Tibial nerve (tissue), 4 donors: ENCODE measurements at places on chromosomes 16 and 17. TPM values are rescaled to one million over a fixed set of nuclear protein-coding genes. Genes with fewer than 3 reads are reported as not detected.

DNA sequence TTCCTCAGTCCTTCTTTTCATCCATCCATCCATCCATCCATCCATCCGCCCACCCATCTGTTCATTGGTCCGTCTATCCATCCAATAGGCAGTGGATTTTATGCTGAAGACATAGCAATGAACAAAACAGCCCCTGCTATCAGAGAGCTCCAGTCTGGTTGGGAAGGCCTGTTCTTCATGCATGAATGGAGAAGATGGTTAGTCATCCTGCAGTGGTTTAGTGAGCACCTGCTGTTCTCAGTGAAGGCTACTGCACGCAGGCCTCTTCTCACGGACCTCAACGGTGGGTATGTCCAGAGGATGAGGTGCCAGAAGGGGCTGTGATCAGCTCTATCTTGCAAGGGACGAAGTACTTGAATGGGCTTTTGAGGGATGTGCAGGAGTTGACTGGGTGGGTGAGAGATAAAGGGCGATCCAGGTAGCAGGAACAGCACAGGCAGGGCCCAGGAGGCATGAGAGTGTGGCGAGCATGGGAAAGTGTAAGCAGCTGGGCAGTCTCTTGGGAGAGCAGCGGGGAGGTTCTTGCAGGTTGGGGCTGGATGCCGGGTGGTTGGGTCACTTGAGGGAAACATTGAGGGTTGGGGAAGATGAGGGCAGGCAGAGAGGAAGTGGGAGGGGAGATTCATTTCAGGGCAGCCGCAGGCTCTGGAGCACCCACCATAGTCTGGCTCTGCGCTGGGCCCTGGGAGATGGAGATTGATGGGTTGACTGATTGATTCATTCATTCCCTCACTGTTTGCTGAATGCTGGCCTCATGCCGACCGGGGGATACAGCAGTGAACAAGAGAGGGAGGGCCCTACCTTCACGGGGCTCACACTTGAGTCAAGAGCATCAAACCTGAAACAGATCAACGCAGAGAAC lies 115.0 kb upstream of the CIBAR2 start:
- DNase-seq, result no peak

DNA sequence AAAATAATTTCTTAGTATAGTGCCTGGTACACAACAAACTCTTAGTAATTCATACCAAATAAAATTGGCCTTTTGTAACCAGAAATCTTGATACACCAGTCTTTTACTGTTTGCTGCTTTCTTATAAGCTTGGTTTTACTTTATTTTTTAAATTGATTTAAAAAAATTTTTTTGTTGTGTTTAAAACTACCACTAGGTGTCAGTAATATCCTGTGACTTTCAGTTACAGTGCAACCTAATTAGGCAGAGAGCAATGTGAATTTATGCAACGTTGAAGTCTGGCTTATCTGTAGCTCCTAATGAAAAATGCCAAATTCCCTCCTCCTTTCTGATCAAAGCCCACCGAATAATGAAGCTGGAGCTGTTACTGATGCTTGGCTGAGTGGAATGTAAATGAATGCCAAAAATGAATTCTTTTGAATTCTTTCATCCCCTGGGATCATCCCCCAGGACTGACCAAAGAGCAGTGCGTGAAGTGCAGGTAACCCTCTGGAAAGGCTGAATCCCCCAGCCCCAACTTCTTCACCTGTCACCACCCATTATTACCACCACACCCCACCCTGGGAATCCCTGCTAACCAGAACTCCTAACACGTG lies 3.8 kb downstream of the ERCC4 start:
- no peak for DNase-seq

DNA sequence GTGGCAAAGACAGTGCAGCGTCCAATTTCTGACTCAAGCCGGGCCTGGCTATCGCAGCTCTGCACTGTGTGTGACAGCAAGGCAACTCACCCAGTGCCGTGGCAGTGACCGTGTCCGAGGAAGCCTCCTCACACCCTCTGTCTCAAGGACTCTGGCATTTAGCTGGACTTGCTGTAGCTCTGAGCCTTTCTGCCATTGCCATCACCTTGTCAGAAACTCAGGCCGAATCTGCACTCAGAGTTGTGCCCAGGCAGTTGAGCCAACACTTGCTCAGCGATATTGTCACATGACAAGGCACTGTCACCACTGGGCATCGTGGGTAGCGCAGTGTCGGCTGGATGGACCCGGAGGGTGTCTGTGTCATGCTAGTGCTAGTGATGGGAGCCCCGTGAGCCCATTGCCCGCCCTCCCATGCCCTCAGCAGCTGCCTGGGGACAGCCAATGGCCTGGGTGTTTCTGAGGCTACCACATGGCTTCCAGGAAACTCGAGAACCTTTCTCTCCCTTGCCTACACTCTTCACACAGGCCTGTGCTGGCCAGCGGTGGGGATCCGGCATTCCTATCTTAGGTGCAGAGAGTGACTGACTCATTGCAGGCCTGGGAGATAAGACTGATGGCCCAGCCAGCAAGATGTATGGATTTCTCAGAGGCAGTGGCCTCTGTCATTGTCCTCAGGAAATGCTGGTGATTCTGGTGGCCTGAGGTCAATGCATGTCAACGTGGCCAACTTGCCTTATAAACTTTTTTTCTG lies 22.1 kb upstream of the STH start:
- DNase-seq, result no peak

CACNG3 gene
- total RNA-seq, result not detected

DNA sequence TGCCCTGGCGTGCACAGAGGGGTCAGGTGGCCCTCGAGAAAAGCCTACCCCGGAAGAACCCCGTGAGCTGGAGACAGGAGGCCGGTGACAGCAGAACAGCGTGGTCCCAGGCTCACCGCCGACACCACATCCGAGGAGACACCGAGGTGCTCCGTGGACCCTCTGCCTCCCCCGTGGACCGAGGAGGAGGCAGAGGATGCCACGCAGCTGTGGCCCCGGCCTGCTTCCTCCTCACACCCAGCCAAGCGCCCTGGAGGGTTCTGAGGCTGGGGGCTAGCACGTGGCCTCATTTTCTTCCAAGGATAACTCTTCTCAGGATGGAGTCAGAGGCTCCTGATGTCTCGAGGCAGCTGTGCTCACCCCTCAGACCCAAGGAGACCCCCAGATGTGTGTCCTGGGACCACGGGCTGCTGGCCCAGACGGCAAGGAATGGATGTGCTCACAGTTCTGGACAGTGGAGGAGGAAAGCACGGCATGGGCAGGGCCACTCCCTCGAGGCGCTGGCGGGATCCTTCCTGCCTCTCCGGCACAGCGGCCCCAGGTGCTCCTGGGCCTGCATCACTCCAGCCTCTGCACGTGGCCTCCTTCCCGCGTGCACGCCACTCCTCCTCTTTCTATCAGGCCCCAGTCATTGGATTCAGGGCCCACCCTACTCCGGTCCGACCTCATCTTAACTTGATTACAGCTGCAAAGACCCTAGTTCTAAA lies 4.4 kb upstream of the PVALEF start:
- no peak for DNase-seq
